ENCODE measurements at places on chromosomes 3 and 15.

DNA sequence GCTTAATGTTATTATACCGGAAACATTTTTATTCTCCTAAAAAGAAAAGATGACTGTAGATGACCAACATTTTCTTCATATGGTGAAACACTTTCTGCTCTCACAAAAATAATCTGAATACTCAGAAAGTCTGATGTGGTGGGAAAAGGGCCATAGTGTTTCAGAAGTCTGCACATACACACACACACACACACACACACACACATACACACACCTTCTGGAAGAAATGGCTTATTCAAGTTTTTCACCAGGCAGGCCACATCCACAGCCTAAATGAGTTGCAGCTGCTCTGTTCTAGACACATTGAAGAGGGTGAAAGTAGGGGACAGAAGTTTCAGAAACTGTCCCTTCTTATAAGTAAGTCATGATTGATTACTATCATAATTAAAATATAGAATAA is 220.0 kb downstream of the ZMAT3 start:
- no peak for DNase-seq

DNA sequence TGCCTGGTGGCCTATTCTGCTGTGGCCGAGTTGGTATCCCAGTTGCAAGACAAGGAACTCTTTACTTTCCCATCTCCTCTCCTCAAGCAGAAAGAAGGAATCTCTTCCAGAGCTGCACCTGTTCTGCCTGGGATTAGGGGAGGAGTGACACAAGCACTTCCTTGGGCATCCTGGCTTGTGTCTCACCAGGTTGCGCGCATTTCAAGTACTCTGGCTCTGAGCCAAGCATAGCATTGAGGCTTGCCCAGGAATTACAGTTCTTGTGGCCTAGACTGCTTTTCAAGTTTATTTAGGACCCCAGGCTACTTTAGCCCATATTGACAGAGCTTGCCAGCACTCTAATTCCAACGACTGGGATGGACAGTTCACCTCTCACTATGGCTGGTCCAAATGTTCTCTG is 150.5 kb downstream of the RSRC1 start:
- no peak for DNase-seq

DNA sequence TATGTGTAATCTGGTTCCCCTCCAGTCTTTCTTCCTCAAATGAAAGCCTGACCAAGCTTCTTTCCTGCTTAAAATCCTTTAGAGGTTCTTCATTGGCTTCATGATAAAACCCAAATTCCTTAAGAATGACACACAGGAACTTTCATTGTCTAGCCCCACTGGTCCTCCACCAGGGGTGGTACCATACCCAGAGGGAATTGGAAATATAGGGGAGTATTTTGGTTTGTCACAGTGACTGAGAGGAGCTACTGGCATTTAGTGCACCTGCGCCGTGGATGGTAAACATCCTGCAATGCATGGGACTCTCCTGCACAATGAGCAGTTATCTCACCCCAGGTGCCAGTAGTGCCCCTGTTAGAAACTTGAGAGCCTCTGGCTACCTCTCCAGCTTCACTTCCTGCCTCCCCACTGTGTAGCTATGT is 10.8 kb downstream of the ZWILCH start:
- no peak for DNase-seq

DNA sequence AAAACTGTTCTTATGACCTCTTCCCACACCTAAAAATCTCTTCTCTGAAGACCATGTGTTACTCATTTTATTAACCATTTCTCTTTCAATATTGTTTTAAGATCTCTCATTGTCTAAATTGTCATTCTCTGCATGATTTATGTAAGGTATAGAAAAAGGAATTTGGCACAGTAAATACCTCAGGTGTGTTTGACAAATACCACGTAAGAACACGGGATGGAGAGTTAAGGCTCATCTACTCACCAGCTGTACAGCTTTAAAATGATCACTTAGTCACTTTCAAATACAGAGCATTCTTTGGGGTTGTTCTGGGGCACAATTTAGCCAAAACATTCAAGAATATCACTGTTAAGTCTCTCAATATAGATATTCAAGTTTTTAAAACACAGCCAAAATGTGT is 627.1 kb downstream of the MCTP2 start:
- DNase-seq = no peak

DNA sequence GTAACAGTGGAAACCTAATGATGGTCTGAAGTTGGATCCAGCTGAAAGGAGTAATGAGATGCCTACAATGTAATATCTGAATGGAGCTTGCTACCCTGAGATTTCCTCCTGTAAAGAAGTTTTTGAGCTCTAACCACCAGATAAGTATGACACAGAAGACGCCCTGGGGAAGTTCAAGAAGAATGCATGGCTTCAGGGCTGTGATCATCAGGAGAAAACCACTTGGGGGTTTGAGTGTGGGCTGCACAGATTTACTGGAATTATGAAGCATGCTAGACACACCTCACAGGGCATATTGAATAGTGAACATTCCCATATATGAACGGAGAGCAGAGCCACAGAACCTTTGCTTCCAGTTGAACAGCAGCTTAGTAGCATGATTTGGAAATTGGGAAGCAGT is 10.6 kb upstream of the CCDC80 start:
- DNase-seq = no peak
